ENCODE measurements at places on chromosomes 1 and 21.

GRCh38 chr1:221069986-221070385 is 190.7 kb downstream of the HLX start:
- DNase-seq, result no peak

DNA sequence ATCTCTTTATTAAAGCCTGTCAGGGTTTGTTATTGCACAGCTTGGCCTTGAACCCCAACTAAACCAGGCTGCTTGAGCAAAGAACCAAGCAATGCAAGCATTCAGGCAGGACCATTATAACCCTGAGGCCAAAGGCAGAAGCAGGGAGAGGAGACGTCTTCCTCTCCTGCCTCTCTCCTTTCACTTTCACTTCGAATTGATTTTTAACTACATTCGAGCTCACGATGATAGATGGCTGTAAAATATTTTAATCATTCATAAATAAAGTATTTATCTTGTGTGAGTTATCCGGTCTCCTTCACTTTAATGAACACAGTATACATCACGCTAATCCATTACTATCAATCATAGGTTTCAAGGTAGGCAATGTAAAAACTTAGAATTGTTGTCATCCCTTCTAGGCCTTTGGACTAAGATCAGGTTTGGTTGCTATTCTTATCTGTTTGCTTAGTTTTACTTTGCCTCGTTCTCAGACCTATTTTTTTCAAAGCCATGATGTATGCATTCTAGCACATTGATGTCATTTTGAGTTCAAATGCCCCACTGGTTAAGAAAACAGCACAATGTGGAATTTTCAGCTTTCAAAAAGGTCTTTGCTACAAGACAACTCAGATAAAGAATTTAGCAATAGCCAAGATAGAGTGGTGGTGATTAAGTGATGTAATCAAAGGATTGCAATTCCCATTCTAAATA is 480.2 kb upstream of the RUNX1 start:
- DNase-seq, result no peak

- DNase-seq, result no peak
Measured at GRCh38 chr1:219414250-219414649, 198.7 kb downstream of the ZC3H11B start.

GRCh38 chr1:151039521-151039920 is 3.1 kb downstream of the BNIPL start:
- DNase-seq, result no peak

- no peak for DNase-seq
Measured at GRCh38 chr1:110133436-110133835, 16.9 kb upstream of the SLC6A17 start.

DNA sequence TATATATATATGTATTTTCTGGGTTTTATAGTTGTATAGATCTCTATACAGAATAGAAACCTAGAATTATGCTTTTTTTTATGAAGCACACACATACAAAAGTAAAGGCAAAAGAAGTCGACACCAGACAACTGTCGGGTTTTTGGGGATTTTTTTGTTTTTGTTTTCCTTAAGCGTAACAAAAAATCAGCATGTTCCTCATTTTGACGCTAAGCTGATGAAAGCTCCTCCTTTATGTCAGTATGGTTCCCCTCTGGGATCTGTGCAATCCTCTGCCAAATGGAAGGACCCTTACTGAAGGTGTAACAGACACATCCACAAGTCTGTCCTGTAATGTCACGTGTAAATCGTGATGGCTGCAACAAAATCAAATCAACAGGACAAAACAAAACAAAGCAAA is 226.2 kb downstream of the RHOU start:
- DNase-seq, result no peak

DNA sequence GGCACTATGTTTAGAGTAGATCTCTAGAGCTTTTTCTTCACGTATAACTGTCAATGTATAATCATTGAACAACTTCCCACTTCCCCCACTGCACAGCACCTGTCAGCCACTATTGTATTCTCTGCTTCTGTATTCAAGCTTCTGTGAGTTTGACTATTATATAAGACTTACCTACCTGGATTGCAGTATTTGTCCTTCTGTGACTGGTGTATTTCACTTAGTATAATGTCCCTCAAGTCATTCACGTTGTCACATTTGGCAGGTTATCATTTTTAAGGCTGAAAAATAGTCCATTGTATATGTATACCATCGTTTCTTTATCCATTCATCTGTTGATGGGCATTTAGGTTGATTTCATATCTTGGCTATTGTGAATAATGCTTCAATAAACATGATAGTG is 969.5 kb upstream of the B3GALT2 start:
- no peak for DNase-seq

- no peak for DNase-seq
Measured at GRCh38 chr1:183996040-183996384, 41.5 kb downstream of the COLGALT2 start.

DNA sequence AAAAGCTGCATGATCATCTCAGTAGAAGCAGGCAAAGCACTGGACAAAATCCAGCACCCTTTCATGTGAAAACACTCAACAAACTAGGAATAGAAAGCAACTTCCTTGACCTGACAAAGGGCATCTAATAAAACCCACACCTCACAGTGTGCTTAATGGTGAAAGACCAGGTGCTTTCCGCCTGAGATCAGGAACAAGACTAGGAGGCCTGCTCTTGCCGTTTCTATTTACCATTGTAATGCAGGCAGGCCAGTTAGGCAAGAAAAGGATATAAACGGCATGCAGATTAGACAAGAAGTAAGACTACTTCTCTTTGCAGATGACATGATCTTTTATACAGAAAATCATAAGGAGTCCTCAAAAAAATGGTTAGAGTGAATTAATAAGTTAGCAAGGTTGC is 37.2 kb downstream of the SLC37A1 start:
- peak; percentile 22 for DNase-seq

DNA sequence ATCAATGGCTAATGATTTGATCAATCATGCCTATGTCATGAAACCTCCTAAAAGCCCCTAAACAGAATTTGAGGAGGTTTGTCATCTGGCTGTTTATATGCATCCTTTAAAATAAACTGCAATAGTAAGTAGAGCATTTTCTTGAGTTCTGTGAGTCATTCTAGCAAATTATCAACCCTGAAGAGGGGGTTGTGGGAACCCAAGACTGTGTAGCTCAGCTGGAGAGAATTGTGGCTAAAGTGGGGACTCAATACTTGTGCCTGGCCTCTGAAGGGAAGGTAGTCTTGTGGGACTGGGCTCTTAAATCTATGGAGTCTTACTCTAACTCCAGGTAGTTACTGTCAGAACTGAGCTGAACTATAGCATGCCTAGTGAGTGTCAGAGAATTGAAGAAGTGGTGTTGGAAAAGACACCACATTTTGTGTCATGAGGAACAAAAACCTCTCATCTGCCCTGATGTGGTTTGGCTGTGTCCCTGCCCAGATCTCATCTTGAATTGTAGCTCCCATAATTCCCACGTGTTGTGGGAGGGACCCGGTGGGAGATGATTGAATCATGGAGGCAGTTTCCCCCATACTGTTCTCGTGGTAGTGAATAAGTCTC is 402.4 kb downstream of the USH2A start:
- no peak for DNase-seq

- peak; percentile 42 for DNase-seq
Measured at GRCh38 chr21:42311160-42311559, 4.0 kb downstream of the TFF3 start.

DNA sequence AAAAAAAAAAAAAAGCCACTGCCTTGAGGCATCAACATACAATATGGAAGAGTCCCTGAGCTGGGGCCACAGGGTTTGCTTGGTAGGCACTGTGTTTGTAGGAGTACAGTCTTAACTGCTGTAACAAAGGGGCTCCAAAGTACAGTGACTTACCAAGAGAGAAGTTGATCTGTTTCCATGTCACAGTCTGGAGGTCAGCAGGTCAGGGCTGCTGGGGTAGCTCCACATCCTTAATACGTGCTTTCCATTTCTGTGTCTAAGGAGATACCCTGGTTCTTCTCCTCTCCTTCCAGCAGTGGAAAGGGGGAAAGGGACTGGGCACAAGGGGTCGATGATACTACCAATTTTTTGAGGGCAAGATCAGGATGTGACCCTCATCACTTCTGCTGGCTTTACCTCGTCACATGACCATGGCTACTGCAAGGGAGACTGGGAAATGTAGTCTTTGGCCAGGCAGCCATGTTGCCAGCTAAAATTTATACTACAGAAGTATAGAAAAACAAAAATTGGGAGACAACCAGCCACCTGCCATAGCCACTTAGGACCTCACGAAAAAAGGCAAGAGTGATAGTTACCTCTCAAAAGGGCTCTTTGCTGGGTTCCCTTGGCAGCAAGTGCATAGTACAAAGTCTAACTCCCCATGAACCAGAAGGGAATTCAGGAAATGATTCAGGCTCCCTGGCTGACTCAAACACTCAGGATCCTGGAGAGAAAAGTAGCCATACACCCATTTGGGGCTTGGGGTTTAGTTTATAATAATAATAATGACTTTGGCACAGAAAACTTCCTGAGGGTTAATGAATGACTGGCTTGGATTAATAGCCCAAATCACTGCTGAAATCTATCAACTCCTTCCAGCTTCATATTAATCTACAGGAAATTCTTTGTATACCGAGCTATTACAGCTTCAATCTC is 52.7 kb upstream of the ATP5PO start:
- DNase-seq, result no peak

DNA sequence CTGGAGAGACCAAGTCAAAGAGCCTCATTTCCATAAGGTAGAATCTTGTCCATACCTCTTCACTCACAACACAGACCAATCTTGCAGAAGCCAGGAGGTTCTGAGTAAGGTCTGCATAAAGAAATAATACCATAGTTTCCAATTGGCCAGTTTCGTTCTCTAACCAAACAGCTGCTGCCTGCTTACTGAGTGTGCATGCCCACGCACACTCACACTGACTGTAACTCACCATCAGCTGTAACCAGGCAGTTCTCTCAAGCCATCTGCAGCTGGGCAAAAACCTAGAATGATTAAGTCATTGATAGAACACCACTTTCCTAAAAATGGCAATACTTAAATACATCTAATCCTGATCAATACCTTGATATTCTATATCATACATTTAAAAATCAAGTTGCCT is 106.6 kb upstream of the VAV3 start:
- DNase-seq, result no peak

Measured in NCI-H526 (cell line).